Fibroblast of the aortic adventitia (primary cell): ENCODE measurements at places on chromosomes 1 and 21. TPM values are rescaled to one million over a fixed set of nuclear protein-coding genes. Genes with fewer than 3 reads are reported as not detected.
A peak's percentile ranks its signal among the peaks of the same experiment; 100 is the strongest.

Gene F13B
- not detected in 2 replicates for total RNA-seq

Gene SMYD2
- 22.5 and 26.9 TPM in 2 replicates for total RNA-seq

Gene CFAP107
- total RNA-seq, result not detected in 2 replicates

Gene LCE1E
- not detected in 2 replicates for total RNA-seq

DNA sequence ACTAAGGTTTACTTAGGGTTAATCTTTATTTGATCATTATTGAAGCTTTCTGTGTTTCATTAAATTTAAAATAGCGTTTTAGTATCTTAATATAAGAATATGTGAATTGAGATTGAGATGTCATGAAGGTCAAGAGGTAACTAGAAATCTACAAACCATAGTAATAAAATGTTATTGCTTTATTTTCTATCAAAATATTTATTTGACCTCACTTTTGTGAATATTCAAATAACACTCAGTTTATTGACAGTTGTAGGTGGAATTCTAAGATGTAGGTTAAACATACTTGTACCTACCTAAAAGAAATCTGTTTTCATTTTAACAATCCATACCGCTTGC is 5.7 kb downstream of the ADGRL2 start:
- DNase-seq, result no peak

- DNase-seq, result no peak
Observed at GRCh38 chr1:37609002-37609401, 13.3 kb upstream of the GNL2 start.

DNA sequence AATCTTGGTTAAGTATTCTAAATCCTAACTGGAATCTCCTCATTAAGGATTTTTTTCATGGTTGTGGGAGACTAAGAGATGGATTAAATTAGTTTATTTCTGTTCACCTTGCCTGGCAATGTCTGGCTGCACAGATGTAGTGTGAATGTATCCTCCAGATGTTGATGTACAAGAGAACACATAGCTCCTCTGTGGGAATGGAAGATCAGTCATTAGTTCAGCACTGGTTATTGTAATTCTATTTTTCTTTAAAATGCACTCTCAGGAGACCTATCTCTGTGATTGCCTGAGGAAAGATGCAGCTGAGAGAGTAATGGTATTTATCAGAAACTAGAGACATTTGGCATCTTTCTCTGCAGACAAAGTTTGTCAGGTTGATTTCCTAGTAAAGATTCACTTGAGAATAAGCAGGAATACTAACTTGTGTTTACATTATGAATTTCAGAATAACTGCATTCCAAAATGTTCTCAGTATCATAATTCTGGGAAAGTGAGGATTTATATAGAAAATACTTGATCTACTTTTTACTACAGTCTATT is 178.6 kb downstream of the GIPC2 start:
- DNase-seq, result no peak

GRCh38 chr1:236990052-236990445 is 14.2 kb downstream of the MT1HL1 start:
- no peak for DNase-seq

GRCh38 chr1:75174031-75174760 is 40.0 kb downstream of the LHX8 start:
- DNase-seq, result no peak

GRCh38 chr21:33111577-33111976 is 41.6 kb downstream of the OLIG1 start:
- no peak for DNase-seq

GRCh38 chr1:92599184-92599583 is 112.5 kb upstream of the GFI1 start:
- DNase-seq, result peak; percentile 65

GRCh38 chr21:43193088-43193650 is 24.4 kb downstream of the CRYAA start:
- DNase-seq, result no peak

GRCh38 chr1:204927673-204928641 is 57.3 kb downstream of the NFASC start:
- no peak for DNase-seq

- peak; percentile 23 for DNase-seq
Observed at GRCh38 chr1:36352125-36352909, 28.9 kb upstream of the EVA1B start.

- DNase-seq, result peak; percentile 75
Observed at GRCh38 chr1:177780096-177780700, 189.7 kb downstream of the SEC16B start.

GRCh38 chr1:147389532-147390184 is 147.2 kb downstream of the CHD1L start:
- DNase-seq, result peak; percentile 73

- no peak for DNase-seq
Observed at GRCh38 chr1:156648951-156649350, 7.0 kb downstream of the BCAN start.

DNA sequence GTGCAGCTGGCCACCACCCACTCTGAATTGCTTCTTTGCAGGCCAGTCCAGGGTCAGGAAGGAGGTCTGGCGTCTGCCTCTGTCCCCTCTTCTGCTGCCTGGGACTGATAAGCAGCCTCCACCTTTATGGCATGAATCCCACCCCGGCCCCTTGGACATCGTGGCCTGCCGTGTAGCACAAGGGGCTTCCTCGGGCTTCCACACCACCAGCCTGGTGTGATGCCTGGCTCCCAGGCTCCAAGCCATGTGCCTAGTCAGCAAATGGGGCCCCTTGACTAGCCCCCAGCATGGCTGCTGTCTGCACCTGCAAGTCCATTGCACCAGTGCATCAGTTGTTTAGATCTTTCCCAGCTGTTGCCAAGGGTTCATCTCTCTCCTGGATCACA is 9.9 kb upstream of the ARF1 start:
- DNase-seq, result no peak

GRCh38 chr1:78236716-78237115 is 190.9 kb downstream of the GIPC2 start:
- peak; percentile 52 for DNase-seq

DNA sequence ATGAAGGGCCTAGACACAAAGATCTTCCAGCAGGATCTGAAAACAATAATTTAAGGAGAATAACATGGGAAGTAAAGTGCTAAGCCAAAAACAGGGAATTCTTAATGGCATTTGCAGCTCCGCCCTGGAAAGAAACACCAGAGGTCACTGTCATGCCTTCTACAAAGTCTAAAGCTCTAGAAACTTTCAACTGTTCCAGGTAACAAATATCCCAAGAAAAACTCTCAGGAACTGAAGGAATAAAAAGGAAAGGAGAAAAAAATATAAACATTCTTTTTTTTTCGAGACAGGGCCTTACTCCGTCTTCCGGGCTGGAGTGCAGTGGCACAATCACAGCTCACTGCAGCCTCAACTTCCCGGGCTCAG is 13.2 kb downstream of the ZC3H12A start:
- no peak for DNase-seq
